ENCODE measurements at places on chromosomes 12 and 14.

DNA sequence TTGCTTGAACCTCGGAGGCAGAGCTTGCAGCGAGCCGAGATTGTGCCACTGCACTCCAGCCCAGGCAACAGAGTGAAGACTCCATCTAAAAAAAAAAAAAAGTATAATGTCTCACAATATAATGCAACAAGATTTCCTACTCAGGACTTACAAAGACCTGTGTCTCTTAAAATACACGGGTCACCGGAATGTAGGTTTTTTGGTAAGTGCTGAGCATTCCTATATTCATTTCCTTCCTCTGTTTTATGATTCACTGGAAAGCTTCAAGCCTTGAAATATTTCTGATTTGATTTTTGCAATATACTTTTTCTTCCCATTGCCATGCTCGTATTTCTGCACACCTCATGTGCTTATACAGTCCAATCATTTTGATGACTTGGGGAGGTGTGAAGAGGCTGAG, 245.8 kb downstream of the FBXL14 start:
- DNase-seq: no peak

DNA sequence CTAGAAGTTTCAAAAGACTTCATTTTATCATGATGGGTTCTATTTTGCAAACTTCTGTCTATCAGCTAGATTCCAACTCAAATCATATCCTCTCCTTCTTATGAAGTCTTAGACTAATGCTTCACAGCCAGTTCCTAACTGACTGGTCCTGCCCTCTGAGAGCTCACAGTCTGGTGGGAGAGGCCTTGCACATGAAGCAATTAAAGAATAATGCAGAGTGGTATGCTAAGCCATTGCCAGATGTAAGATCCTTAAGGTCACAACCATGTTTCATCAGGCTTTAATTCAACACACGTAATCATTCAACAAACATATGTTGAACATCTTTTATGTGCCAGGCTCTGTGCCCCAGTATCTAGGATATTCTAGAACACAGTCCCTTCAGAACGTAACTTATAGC, 125.8 kb upstream of the TMPO start:
- no peak for DNase-seq

GRCh38 chr14:25909045-25909747, 688.6 kb downstream of the NOVA1 start:
- no peak for DNase-seq

DNA sequence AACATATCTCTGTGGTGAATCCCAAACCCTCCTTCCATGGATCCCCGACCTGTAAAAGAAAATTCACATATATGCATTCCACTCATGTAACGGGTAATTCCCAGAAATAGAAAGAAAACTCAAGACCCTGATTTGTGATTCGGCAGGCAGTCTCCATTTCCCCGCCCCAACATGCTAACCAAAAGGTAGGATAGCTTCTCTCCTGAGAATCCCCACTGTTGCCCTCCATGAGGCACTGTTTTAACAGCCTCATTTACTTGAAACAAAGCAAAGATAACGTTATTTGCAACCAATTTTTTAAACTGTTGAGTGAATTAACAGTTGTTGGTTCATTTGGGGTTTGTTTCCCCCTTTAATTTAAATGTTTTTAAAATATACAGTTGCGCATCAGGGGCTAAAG, 774 bp upstream of the SLC2A13 start:
- no peak for DNase-seq

DNA sequence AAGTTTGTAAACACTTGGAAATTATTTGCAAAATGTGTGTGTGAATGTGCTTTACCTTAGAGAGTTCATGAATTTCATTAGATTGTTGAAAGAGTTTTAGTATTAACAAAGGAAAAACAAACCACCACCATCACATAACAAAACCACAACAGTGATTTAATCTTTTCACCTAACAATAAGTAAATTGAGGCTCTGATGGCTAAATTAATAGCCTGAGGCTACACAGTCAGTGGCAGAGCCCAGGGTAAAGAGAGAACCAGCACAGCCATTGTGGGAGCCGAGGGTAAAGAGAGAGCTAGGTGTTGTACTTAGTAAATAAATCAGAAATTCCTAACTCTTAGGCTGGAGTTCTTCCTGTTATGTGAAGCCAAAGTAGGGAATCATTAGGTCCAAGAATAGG, 51.2 kb upstream of the CAPRIN2 start:
- DNase-seq: no peak

- DNase-seq: no peak
Observed at GRCh38 chr14:104362761-104363605, 216.6 kb upstream of the C14orf180 start.

Data from NCI-H226 (cell line).